Right forelimb (tissue), 1 donor: ENCODE measurements at places on chromosomes 1 and 21.

DNA sequence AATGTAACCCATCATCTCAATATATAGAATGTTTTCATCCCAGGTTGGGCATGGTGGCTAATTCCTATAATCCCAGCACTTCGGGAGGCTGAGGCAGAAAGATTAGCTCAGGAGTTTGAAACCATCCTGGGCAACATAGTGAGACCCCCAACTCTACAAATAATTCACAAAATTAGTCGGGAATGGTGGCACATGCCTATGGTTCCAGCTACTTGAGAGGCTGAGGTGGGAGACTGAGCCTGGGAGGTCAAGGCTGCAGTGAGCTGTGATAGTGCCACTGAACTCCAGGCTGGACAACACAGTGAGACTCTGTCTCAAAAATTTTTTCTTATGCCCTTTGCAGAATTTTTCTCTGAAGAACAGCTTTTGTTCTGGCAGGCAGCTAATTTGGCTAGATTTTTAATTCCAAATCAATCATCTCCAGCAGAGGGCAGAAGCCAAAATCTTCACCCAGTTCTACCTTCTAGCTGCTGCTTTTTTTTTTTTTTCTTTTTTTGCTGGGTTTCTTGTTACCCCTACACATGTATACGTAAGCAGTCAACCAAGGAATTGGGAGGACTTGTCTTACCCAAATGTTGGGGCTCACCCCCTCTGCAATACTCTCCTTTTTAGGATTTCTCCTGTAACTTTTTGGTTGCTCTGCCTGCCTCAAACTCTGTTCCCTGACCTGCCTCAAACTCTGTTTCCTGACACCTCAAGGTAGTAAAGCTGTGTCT lies 2.7 kb upstream of the RAD54L start:
- no peak for DNase-seq

DNA sequence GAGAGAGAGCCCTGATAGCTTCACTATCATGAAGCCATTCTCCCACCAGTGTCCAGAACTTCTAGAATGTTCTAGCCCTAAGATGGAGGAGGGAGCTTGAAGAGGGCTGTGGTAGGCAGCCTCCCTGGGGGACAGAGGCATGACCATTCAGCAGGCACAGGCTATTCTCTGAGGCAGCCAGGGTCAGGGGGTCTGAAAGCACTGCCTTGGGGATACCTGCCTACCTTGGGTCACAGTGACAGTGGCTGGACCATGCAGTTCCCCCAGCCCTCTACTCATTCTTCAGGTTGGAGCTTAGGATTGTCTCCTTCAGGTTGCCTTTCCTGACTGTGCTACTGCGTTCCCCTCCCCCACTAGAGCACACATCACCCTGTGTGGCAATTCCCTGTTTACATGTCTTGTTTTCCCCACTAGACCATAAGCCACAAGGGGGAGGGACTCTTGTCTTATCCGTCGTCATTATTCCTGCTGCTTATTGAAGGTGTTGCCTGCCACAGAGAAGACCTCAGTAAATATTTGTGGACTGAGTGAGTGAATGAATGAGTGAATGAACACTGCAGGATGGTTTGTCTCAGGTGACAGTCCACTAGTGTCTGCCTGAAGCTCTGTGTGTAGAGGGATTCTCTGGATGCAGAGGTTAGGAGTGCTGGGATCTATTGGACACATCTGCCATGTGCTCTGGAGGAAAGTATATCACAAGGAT lies 5.2 kb downstream of the ZDHHC18 start:
- no peak for DNase-seq

DNA sequence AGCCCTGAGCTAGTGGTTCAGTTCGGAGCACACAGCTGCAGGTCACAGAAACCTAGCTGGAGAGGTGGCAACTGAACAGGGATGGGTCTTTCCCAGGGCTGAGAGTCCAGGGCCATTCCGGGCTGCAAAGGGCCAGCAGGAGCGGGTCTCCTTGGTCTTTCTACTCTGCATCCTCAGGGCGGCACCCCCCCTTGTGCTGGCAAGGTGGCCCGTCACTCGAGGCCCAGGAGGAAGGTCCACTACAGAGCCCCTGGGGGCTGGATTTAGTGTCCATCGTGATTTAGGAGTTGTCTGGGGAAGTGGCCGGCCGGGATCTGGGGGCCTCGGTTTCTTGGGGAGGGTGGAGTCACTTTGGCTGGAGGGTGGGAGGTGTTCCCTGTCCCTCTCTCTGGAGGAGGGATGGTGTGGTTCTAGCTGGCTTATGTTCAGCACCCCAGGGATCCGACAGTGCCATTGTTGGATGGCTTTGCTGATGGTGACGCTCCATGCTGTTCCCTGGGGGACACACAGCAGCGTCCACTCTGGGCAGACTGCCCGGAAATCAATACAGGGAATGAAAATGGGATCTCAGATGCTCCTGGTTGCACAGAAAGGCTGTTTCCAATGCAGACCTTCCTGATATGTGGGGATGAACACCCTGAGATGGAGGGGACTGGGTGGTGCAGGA lies 64.4 kb downstream of the UMODL1 start:
- no peak for DNase-seq

- DNase-seq = peak; percentile 21
Observed at GRCh38 chr21:45408271-45408791, 3.4 kb downstream of the COL18A1 start.

- peak; percentile 65 for DNase-seq
Observed at GRCh38 chr1:205354259-205355074, 2.3 kb downstream of the KLHDC8A start.

GRCh38 chr1:7281821-7282220 lies 489.3 kb upstream of the VAMP3 start:
- DNase-seq = no peak

DNA sequence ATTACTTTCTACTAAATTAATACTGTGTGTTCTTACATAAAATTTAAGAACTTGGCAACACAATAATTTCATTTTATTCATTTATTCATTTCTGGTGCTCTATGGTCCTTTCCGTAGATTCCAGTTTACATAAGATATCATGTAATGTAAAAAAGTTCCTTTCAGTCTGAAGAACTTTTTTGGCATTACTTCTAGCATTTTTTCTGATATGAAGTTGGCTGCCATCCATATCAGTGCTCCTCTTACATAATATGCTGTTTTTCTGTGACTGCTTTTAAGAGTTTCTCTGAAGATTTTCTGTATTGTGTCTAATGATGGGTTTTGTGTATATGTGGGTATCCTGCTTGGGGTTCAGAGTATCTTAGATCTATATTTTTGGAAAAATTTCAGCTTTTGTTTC lies 34.8 kb downstream of the LIN9 start:
- no peak for DNase-seq

DNA sequence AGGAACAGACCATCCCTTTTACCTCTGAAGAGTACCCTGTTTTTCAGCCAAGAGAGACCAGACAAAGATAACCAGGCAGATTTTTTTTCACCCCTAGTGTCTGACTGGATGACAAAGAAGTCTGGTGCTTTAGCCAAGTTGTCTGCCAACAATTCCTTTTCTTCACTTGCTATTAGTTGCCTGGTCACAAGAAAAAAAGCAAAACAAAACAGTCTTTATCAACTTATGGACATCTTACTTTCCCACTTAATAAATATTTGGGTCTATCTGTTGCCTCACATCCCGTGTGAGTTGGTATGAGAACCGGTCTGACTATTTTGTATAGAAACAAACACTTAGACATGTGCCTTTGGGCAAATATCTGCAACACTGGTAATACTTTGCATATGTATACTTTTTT lies 662.9 kb downstream of the PLPP3 start:
- DNase-seq = no peak

DNA sequence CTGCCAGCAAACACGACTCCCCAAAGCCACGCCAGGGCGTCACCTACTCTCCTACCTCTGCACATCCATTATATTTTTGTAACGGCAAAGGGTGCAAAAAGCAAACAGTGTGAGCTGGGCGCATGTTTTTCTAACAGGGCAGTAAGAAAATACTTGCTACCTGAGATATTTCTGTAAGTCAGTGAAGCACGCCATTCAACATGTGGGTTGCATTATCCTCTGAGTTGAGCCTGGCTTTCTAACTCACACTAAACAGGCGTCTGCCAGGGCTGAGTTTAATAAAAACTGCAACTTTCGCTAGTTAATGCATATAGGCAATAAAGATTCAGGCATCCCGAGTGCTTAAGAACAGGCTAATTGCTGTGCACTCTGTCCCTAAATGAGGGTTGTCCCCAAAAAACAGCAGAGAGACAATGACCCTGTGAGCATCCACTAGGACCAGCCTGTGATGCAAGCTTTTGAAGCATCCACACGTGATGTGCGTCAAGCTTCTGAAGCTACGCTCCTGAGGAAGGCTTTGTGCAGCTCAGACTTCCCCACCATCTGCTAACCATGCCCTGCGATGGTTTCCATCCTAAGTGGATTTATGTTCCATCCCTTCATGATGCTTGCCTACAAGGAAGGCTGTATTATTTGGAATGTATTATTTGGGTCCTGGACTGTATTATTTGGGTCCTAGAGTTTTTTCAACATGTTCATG lies 70.0 kb upstream of the SIM2 start:
- no peak for DNase-seq

GRCh38 chr1:169115891-169116585 lies 9.5 kb downstream of the ATP1B1 start:
- DNase-seq = peak; percentile 56

- DNase-seq = no peak
Observed at GRCh38 chr1:237296861-237297260, 254.9 kb downstream of the RYR2 start.

DNA sequence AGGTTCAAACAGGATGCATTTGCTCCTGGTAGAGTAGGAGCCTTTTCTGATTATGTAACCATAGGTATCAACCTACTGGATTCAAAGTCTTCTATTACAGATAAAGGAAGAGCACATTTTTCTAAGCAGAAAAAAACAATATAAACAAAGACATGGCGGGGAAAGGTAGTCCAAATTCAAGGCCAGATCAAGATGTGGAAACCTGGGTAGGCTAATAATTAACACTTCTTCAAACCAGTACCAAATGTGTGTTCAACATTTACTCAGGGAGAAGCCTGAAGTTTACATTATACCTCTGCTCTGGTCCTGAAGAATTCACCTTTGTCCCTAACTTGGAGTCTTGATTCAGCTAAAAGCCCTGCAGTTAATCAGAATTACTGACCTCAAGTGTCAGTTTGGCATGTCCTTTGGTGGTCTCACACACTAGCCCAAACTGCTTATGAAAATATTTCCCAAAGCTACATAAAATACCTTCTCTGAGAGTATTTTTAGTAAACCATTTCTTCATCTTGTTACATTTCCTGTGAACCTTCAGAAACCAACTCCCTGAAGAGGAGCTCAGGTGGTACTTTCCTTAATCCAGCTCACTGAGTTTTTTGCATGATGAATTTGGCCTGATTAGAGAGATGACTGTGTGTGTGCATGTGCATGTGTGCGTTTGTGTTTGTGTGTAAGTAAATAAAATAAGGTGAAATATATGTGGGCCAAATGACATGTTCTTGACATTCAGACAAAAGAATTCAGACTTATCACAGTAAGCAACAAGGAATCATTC lies 70.2 kb downstream of the TOR3A start:
- no peak for DNase-seq

DNA sequence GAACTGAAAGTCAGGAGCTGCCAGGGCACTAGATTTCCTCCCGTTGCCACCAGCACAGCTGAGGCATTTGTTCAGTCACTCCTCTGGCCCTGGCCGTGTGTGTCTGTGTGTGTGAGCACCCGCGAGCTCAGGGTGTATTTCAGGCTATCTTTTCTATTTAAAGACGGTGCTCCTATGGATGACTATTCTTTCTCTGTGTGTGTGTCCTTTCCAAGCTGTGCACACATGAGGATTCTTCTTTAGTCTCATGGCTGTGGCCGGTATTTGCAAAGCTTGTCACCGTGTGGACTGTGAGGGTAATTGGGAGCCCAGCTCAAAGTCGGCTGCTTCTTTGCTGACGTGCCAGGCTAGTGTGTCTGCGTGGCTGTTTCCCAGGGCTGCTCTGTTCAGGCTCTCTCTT lies 3.0 kb upstream of the KCND3 start:
- no peak for DNase-seq

GRCh38 chr1:146021050-146021445 lies 487 bp downstream of the HJV start:
- DNase-seq = no peak
